Foreskin fibroblast (primary cell): ENCODE measurements at places on chromosomes 11 and 22.

GRCh38 chr11:30392221-30392784, 69.4 kb downstream of the ARL14EP start:
- no peak for DNase-seq

- DNase-seq, result no peak
Measured at GRCh38 chr22:49628391-49629260, 199.0 kb downstream of the BRD1 start.

DNA sequence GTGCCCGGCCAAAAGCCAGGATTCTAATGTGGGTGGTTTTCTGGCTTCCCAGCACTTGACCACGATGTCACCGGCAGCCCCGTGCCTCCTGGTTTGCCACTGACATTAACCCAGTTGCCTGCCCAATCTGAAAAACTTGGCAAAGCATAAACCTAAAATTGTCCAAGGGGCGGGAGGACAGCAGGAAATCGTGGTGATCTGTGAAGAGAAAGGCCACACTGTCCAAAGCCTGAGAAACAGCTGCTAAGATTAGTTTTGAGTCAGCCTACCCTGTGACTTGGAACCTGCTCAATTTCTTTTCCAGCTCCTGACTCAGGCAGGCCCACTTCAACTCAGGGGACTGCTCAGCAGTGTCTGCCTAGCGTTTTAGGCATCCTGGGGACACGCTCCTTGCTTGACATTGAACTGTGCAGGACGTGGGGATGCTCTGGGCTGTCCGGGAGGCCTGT, 8.2 kb upstream of the F2 start:
- peak; percentile 87 for DNase-seq

DNA sequence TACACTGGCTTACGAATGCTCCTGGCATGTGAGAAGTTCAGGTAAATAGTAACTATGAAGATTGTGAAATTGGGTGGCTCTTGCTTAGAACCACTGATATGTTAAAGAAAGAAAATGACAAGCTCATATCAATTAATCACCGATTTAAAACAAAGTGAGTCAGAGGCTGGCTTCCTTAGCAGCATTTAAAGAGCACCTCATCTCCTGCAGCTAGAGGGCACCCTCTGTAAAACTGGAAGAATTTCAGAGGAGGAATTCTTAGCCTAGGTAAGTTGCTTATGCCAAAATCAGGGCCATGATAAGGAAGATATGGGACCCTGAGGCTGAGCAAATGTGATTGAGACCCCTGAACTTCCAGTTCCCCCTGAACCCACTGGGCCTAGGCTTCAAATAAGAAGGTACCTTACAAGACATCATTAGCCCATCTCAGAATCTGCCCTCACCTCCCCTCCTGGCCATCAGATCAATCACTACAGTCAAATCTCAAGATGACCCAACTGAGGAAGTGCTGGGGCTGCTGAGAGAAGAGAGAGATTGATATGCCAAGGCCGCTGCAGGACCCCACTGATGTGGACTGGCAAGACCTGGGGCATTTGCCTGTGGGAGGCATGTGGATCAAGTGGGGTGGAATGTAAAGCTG, 8.6 kb upstream of the CD3E start:
- no peak for DNase-seq

- no peak for DNase-seq
Measured at GRCh38 chr11:69956669-69957190, 121.4 kb upstream of the ANO1 start.

DNA sequence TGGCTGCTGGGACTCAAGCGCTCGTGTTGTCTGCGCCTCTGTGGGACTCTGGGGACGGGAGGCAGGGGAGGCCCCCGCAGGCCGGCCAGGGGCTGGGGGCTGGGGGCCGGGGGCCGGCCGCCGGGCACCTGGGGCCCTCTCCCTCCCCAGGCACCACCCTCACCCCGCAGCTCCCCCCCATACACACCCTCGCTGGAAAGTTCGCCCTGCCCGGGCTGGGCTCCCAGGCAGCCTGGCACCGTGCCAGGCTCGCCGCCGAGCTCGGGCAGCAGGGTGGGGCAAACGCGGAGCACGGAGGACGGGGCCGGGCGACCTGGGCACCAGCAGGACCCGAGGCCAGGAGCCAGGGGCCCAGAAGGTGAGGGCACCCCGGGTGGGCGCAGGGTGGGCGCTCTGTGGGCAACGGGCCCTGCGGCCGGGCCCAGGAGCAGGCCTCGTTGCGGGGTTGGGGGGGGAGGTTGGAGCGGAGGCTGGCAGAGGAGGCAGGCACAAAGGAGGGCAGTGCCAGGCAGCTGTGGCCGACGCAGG, 76.7 kb upstream of the WNT7B start:
- peak; percentile 78 for DNase-seq

DNA sequence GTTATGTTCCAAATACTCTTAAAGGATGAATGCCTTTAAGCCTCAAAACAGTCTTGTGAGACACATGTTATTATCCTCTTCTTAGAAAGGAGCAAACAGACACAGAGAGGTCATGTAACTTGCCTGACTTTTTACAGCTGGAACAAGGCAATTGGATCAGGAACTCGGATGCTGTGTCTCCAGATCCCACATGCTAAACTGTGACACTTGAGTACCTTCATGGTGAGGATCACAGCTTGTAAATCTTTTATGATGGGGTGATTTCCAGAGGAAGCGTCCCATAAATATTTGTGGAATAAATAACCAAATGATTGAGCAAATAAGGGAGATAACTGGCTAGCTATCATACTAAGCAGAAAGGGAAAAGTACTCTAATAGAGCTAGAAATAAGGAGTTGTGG, 171.2 kb downstream of the C11orf91 start:
- peak; percentile 15 for DNase-seq

- peak; percentile 80 for DNase-seq
Measured at GRCh38 chr11:65291613-65292012, 23.1 kb upstream of the CDC42EP2 start.

GRCh38 chr11:102214623-102215022, 102.7 kb upstream of the BIRC3 start:
- no peak for DNase-seq

GRCh38 chr11:13303668-13304649, 26.4 kb downstream of the BMAL1 start:
- DNase-seq, result no peak

GRCh38 chr11:123640677-123641494, 13.5 kb downstream of the SCN3B start:
- peak; percentile 64 for DNase-seq

DNA sequence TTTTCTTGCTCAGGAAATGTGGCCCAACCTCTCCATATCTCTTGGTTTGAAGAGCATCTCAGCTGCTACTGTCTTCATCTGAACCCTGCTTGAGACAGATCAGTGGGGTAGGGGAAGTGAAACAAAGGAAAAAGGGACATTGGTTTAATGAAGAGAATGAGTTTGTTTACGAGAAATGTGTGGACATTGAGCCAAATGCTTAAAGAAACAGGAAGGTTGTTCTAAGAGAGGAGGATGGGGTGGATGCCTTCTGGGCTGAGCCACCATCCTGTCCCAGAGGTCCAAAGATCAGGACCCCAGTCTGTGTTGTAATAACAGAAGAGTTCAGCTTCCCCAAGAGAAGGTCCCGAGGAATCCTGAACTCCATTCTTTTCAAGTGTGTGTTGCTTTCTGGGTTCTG, 369.7 kb downstream of the INSC start:
- no peak for DNase-seq

- peak; percentile 95 for DNase-seq
Measured at GRCh38 chr11:19441752-19442553, 201.2 kb upstream of the E2F8 start.

DNA sequence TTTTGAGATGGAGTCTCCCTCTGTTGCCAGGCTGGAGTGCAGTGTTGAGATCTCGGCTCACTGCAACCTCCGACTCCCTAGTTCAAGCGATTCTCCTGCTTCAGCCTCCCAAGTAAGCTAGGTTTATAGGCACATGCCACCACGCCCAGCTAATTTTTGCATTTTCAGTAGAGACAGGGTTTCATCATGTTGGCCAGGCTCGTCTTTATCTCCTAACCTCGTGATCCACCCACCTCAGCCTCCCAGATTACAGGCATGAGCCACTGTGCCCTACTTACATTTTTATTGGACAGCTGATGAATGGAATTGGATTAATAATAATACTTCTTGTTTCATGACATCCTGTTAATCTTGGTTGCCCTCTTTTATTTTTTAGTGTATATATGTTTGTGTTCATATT, 3.0 kb upstream of the MRGPRD start:
- DNase-seq, result no peak

DNA sequence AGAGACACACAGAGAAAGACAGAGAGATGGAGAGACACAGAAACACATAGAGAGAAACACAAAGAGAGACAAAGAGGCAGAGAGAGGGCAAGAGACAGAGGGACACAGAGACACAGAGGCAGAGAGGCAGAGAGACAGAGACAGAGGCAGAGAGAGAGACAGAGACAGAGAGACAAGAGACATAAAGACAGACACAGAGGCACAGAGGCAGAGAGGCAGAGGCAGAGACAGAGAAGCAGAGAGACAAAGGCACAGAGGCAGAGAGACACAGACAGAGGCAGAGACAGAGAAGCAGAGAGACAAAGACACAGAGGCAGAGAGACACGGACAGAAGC, 6.3 kb downstream of the TNNI2 start:
- no peak for DNase-seq

DNA sequence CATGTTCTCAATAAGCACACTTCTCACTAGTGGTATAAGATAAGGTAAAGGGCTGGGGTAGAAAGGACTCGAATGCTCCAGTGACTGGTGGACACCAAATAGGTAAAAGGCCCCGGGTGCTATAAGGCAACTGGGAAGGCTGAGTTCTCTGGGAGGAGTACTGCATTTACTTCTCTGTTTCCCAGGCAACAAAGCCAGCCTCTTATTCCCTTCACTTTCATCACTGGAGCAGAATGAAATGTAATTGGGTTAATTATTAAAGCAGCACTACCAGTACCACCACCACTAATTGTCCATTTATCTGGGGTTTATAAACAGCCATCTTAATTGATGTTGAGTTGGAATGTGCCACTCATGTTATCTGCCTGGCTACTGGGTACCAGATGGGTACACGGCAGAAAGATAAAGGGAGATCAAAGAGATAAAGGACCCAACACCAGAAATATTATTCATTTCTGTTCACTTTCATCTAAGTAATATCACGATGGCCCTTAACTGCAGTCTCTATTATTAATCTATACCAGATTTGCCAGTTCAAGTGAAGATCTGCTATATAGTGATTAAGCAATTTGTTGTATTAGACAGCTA, 94.4 kb upstream of the CHRM4 start:
- DNase-seq, result no peak

- no peak for DNase-seq
Measured at GRCh38 chr11:112106070-112106469, 19.4 kb downstream of the SDHD start.

GRCh38 chr11:33685082-33685481, 15.5 kb downstream of the C11orf91 start:
- peak; percentile 52 for DNase-seq

GRCh38 chr11:76025068-76025467, 181.2 kb downstream of the WNT11 start:
- peak; percentile 85 for DNase-seq

DNA sequence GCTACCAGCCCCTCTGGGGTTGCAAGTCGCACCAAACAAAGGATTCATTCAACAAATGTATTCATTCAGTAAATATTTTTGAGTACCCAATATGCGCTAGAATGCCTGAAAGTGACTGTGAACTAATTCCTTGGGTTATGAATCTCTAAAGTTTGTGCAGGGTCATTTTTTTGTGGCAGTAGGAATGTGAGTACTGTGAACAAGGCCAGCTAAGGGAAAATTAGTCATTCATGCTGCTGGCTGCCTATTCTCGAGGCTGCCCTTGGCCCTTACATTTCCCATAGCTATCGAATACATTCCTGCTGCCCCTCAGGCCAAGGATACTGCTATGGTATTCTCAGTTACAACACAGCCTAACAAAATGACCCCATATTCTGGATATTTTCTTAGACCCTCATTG, 141.6 kb downstream of the TRPC6 start:
- peak; percentile 74 for DNase-seq

- peak; percentile 9 for DNase-seq
Measured at GRCh38 chr11:133945087-133945974, 11.4 kb downstream of the IGSF9B start.

DNA sequence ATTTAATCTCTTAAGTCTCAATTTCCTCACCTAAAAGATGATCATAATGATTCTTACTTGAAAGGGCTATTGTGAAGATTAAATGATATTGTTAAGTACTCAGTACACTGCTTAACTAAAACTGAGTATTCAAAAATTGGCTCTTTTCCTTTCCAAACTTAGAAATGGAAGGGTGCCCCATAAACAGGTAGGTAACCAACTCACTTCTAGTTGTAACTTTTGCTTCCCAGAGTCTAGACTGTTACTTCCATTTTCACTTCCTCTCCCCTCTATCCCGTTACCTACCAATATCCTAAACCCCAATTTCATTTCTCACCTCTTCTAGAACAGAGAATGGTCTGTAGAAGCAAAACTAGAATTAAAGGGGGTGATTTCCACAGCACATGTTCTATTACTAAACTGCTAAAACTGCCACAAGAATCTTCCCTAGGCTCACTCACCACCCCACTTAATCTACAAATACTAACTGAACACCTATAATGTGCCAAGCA, 50.0 kb downstream of the RRAS2 start:
- no peak for DNase-seq

GRCh38 chr11:19410032-19410431, 169.3 kb upstream of the E2F8 start:
- no peak for DNase-seq

- no peak for DNase-seq
Measured at GRCh38 chr11:64055077-64055476, 19.3 kb downstream of the FLRT1 start.

DNA sequence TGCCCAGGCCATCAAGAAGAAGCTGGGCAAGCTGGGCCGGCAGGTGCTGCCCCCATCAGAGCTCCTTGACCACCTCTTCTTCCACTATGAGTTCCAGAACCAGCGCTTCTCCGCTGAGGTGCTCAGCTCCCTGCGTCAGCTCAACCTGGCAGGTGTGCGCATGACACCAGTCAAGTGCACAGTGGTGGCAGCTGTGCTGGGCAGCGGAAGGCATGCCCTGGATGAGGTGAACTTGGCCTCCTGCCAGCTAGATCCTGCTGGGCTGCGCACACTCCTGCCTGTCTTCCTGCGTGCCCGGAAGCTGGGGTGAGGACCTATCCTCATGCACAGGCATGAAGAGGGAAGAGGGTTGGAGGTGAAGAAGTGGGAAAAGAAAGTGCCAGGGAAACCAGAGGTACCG, 5.3 kb upstream of the NHERF4 start:
- no peak for DNase-seq

DNA sequence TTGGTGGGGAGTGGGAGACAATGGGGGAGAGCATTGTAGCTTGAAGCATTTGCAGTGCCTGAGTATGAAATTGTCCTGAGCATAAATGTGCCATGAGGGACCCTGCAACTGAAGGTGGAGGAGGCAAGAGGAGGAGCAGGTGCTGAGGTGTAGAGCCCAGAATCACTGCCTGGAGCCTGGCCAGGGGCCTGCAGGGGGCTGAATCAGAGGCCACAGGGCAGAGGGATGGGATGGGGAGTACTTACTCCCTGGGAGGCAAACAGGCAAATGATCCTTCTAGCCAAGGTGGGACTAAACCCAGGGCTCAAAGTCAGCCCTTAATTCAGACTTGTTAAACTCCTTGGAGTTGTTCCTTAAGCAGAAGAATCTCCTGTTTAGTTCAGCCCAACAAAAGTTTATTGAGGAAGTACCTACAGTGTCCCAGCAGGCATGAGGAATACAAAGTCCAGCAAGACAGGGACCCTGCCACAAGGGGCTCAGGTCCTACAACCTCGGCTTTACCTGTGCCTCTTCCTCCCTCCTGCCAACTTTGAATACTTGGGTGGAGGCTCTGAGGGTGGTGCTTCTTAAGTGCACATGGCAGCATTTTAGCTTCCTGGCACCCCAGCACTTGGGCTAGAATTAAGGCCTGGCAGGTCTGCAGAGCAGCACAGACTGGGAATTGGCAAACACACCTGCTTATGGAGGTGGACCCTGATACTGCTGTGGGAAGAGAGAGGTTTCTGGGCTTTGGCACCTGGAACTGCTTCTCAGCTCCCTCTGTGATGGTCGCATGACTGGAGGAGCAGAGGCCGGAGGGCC, 20.0 kb downstream of the MICAL2 start:
- DNase-seq, result no peak
